Activated T-cell treated with anti-CD3 and anti-CD28 coated beads for 48 hours (primary cell): ENCODE measurements at places on chromosomes 3 and 15.

GRCh38 chr3:48561045-48561736 is 2.4 kb downstream of the UCN2 start:
- DNase-seq = no peak

DNA sequence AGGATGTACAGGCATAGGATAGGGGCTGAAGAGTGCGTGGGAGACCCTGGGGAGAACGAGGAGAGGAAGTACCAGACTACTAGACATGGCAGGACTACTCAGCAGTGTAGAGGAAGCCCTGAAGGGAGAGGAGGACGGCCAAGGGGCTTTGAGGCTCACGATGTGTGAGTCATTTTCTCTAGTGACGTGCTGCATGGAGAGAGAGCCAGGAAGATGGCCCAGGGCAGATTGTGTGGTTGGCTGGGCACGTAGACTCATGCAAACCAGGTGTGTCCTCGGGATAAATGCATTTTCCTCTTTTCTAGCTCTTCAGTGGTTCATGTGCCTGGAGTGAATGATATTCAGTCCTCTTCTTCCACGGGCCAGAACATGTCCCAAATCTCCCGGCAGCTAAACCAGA is 115.0 kb upstream of the ABHD17C start:
- DNase-seq = no peak

DNA sequence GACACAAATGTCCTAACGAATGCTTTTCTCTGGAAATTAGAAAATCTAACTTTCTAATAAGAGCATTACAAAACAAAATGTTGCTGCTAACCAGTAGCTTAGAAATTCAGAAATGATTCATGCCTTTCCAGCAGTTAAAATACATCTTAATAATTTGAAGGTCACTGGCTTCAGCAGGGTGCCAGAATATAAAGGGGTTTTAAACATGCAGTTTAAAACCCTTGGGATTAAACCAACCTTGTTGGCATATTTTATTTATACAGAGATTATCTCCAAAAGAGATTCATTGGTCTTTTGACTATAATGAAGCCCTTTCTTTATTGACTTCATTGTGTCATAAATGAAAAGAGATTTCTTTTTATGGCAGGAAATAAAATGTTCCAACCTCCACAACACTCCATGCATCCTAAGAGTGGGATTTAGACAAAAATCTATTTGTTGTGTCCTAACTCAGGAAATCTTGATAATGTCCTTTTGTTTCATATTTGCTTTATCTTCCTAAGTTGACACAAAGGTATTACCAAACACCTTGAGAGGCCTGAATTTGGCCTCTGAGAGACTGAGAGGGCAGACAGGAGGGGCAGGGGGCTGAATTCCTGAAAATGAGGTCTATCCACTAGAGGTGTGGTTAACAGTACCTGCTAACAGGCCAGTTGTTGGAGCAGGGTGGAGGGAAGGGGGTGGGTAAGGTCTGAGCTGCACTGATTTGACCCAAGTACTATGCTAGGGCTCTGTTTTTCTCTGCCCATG is 124.4 kb downstream of the FEZF2 start:
- DNase-seq = no peak

- DNase-seq = no peak
These were observed 3.2 kb downstream of the MASP1 start for GRCh38 chr3:187288131-187288854.

DNA sequence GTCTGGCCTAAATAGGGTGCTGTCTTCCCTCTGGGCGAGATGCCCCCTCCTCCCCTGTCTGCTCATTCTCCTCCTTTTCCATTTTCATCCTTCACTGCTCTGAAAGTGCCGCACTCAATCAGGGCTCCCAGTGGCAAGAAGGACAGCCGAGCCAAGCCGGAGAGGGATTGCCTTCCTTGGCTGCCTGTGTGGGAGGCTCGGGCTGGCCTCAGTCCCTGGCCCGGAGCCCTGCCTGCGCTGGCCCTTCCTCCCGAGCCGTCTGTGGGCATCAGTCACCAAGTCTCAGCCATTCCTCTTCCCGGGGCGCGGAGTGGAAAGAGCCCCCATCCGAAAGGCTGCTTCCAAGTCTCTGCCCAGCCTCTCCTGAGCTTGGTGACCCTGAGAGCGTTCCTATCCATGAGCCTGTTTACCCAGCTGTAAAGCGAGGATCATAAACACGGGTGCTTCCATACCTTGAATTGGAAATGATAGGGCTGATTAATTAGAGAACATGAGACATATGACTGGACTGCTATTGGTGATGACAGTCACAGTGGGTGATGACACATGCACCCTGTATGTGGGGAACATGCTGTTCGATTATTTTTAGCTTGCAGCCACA is 59.1 kb upstream of the TLE3 start:
- DNase-seq = no peak

- no peak for DNase-seq
These were observed 274.5 kb downstream of the FEZF2 start for GRCh38 chr3:62098646-62099365.

DNA sequence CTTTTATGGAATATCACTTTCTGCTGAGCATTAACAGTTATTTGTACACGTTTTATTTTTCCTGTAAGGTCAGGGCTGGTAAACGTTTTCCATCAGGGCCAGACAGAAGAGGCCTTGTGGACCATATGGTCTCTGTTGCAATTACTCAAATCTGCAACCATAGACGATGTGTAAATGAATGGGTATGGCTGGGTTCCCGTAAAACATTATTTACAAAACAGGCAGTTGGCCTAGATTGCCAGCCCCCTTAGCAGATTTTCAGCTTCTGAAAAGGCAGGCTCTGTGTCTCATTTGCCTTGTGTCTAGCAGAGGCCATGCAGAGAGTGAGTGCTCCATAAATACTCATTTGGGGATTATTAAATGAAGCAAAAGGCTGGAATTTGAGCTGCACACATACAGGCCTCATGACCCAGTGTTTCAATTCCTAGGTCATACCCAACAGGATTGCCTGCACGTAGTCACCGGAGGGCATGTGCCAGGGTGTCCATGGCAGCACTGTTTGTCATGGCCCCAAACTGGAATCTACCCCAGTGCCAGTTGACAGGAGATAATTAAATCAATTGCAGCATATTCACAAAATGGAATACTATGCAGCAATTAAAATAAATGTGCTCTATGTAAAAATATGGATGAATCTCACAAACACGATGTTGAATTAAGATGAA is 51.3 kb downstream of the GPD1L start:
- no peak for DNase-seq

- no peak for DNase-seq
These were observed 42.2 kb downstream of the GMPS start for GRCh38 chr3:155912579-155913190.

- no peak for DNase-seq
These were observed 31.0 kb downstream of the ANP32A start for GRCh38 chr15:68789534-68790241.

GRCh38 chr15:83064859-83065258 is 2.2 kb downstream of the BTBD1 start:
- no peak for DNase-seq

DNA sequence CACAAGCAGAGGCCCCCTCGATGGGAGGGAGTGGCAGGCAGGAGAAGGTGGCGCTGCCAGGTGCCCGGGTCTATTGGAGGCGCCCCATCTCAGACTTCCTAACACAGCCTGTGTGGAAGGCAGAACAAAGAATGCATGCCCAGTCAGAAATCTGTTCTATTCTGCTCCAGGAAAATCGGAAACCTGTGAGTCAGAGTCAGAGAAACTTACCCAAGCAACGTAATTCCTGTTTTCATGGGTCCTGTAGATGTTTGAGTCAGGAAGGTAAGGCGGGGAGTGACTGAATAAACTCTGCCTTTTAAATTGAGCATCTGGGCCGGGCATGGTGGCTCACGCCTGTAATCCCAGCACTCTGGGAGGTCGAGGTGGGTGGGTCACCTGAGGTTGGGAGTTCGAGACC is 13.7 kb downstream of the MAP6D1 start:
- DNase-seq = no peak

DNA sequence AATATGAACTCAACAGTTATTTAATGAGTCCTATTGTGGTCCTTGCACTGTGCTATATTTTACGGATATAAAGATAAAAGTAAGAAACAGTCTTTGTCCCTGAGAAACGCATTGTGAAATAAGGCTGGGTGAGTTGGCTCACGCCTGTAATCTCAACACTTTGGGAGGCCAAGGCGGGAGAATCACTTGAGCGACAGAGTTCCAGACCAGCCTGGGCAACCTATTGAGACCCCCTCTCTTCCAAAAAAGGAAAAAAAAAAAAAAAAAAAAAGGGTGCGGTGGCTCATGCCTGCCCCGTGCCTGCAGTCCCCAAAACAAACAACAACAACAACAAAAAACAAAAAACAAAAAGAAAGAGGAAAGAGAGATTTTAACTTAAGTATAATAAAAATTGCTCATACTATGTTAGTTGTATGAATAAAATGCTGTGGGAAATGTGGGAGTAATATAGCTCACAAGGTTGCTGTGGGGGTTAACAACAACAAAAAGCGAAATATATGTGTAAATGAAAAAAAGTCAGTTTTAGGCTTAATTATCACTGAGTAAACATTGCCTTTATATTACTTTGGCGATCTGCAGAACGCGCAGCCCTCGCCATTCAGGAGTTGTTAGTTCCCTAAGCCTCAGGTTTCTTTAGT is 461 bp upstream of the FNDC3B start:
- no peak for DNase-seq

- DNase-seq = no peak
These were observed 725 bp upstream of the SCAMP2 start for GRCh38 chr15:74873756-74874424.

GRCh38 chr15:57018151-57018550 is 99.7 kb downstream of the TCF12 start:
- no peak for DNase-seq

- no peak for DNase-seq
These were observed 153.7 kb downstream of the ANO10 start for GRCh38 chr3:43468133-43468532.

DNA sequence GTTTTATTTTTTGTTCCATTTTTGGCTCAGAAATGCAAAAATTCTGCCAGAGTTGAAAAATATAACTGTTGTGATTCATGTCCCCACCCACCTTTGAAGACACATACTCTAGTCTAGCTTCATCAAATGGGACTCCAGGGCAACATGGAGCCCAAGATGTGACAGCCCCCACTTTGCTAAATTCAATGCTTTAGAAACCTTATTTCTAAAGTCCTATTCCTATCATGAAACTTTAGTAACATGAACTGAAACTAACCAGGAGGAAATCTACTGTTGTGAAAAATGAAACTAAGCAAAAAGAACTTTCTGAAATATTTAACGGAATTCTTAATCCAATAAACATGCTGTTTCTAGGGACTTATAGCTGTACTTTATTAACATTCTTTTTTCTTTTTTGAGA is 20.3 kb downstream of the UBP1 start:
- DNase-seq = no peak

GRCh38 chr3:74814181-74814580 is 199.7 kb upstream of the CNTN3 start:
- DNase-seq = no peak
